Type B pancreatic cell (in vitro differentiated cells): ENCODE measurements at places on chromosomes 11 and 22.

- DNase-seq: no peak
These were observed 11.5 kb upstream of the AIFM3 start for GRCh38 chr22:20955548-20955947.

DNA sequence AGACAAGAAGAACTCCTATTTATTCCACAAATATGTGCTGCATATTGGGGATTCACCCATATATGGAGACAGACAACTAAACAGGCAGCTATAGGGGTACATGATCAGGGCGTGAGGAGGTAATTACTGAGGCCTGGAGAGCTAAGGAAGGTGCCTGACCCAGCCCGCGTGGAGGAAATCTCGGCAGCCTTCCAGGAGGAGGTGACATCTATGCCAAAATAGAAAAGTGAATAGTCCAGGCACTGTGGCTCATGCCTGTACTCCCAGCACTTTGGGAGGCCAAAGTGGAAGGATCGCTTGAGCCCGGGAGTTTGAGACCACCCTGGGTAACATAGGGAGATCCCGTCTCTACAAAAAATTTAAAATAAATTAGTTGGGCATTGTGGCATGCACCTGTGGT, 13.6 kb downstream of the NIPSNAP1 start:
- no peak for DNase-seq

- no peak for DNase-seq
These were observed 1.1 kb downstream of the TM7SF2 start for GRCh38 chr11:65112546-65113360.

GRCh38 chr22:23236026-23236425, 55.7 kb downstream of the BCR start:
- no peak for DNase-seq

- no peak for DNase-seq
These were observed 14.4 kb downstream of the MUC5AC start for GRCh38 chr11:1171985-1172728.

DNA sequence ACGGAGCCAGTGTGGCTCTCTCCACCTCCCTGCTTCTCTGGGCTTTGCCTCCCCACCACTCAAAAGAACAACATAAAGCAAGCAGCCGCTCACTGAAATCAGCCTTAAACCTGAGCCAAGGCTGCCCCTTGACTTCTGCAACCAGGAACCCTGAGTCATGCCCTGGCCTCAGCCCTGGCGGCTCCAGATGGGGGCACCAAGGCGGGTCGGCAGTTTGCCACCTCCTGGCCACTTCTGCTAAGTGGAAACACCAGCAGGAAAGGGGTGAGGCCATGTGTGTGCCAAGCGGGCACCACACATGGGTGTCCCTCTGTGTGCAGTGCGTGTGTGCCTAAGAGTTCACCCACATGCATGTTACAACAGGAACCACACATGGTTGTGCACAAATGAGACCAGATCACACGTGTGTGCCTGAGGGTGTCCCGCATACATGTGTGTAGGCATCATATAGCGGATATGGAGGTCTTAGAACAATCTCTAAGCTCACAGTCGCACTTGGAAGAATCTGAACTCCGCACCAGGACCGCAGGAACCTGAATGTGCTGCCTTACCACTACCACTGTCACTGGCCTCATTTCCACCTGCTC, 221.2 kb downstream of the MN1 start:
- DNase-seq: no peak

DNA sequence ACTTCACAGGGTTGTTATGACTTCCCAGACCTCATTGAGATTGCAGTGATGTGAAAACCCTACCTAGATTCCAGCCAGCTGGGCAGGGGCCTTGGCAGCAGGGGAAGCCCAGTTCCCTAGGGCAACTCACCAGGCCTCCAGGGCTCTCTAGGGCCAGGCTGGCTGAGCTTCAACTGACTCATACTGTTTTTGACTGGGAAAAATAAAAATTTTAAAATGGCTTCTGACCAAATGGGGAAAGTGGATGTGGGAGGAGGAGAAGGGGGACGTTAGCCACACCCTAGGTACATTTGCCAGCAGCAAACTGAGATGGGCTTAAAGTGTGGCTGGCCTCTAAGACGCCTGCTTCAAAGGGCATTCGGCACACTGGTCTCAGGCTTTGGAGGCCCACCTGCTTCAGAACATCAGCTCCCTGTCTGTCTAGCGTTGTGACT, 39.0 kb downstream of the BMAL1 start:
- no peak for DNase-seq

DNA sequence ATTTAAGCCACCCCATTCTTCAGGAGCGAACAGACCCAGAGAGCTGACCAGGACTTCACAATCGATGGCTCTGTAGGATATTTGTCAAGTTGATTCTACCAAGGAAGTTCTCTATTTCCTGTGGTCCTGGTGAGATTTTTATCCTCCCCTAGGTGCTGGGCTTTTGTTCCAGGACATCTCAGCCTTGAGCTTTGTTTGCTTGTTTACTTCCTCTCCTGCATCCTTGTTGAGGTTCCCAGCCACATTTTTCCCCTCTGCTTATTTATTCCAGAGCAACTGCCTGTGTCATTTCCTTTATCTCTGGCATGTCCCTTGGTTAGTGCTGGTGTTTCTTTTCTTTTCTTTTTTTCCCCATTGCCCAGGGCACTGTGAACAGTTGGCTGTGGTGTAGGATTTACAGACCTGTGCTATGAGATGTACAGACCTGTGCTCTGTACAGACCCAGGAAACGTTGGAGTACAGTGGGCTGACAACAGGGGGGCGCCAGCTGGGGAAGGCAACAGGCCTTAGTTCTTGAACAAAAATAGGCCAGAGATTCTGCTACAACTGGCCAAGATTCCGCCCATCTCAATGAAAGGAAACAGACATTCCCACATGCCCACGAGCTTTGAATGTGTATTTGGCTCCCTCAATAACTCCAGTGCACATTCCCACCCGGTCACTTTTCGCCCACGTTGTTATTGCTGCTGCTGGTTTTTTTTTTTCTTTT, 235.9 kb upstream of the DDI1 start:
- no peak for DNase-seq

GRCh38 chr11:95897731-95898130, 26.2 kb downstream of the MTMR2 start:
- DNase-seq: no peak

DNA sequence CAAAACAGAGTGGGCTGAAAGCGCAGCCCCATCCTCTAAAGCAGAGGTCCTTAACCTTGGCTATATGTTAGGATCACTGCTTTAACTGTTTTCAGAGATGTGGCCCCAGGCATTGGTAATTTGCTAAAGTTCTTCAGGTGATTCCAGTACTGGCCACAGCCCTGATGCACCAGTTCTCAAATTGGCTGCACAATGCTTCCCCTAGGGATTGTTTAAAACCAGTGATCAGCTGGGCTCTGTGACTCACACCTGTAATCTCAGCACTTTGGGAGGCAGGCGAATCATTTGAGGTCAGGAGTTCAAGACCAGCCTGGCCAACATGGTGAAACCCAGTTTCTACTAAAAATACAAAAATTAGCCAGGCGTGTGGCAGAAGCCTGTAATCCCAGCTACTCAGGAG, 8.4 kb upstream of the IRAG1 start:
- DNase-seq: no peak

- no peak for DNase-seq
These were observed 47.5 kb downstream of the NOX4 start for GRCh38 chr11:89443361-89444322.

GRCh38 chr11:120254788-120255518, 15.0 kb downstream of the POU2F3 start:
- DNase-seq: no peak

GRCh38 chr11:96303064-96303463, 39.9 kb downstream of the MAML2 start:
- no peak for DNase-seq

DNA sequence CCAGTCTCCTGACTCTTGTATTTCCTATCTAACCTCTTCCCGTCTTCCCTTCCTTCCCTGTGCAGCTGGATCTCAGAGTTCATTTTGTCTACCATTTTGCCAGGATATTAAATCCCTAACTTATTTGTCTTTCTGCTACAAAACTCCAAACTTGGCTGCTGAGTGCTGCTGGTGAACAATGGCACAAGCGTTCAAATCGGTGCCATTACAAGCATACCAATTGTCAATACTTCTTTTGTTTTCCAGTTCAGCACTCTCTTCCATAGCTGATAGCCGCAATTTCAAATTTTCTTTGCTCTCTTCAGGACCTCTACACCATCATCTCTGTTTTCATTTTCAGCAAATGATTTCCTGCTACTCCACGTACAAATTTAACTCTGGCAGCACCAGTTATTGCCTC, 13.4 kb downstream of the IL18 start:
- no peak for DNase-seq

- DNase-seq: no peak
These were observed 35.1 kb downstream of the CSF2RB start for GRCh38 chr22:36948273-36949225.

DNA sequence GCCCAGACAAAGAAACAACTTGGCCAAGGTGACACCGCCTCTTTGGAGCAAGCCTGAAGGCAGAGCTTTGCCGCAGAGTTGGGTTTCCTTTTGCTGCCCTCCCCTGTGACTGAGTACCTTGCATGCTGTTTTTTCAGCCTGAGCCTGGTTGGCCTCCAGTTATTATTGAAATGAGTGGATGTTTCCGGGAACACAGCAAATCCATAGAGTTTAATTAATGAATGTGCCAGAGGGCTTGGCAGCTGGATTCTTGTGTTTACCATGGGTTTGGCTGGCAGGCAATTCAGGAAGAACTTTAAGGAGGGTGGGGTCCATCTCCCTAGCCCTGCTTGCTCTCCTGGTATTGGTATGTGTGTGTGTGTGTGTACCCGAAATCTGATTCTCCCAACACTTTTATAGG, 65.6 kb upstream of the CRYBB3 start:
- no peak for DNase-seq

- DNase-seq: no peak
These were observed 15.8 kb downstream of the PHLDB1 start for GRCh38 chr11:118623269-118623655.

GRCh38 chr11:62103986-62104385, 19.8 kb upstream of the INCENP start:
- DNase-seq: no peak

DNA sequence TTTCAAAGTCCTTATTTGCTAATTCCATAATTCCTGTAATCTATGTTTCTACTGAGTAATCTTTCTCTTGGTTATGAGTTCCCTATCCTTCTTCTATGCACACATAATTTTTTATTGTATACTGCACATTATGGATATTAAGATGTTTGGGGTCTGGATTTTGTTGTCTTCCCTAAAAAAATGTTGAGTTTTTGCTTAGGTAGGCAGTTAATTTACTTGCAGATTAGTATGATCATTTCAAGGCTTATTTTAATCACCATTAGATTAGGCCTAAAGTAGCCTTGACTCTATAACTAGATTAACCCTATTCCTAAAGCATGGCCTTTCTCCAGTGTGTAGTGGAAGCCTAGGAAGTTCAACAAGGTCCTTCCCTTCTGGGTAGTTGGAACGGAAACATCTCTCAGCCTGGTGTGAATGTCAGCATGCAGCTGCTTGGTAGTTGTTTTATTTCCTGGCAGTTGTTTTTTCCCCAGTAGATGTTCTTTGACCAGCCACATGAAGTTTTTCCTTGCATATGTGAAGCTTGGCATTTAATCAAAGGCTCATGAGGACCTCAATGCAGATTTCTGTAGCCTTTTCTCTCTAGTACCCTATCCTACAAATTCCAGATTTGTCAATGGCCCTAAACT, 419.3 kb upstream of the NARS2 start:
- DNase-seq: no peak

- no peak for DNase-seq
These were observed 67.8 kb downstream of the TCF20 start for GRCh38 chr22:42202669-42203068.

DNA sequence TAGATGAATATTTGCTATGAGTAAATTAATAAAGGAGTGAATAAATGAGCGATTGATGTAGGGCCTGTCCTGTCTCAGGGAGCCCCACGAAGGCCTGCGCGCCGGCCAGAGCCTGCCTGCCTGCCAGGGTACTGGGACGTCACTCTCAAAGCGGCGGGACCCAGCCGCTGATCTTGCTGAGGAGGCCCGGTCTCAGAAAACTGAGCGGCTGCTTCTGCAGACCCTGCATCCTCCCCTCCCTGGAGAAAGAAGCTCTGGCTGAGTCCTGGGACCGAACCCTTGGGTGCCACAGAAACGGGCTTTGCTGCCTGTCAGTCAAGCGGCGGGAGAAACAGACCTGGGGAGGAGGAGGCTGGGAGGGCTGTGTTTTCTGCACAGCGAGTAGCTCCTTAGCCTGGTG, 91.6 kb upstream of the B3GAT1 start:
- no peak for DNase-seq
